Stimulated activated CD8-positive, alpha-beta memory T cell treated with anti-CD3 and anti-CD28 coated beads, Interleukin-4, amount 100 ng/mL, for 4 hours (primary cell): ENCODE measurements at places on chromosomes 6 and 20.

DNA sequence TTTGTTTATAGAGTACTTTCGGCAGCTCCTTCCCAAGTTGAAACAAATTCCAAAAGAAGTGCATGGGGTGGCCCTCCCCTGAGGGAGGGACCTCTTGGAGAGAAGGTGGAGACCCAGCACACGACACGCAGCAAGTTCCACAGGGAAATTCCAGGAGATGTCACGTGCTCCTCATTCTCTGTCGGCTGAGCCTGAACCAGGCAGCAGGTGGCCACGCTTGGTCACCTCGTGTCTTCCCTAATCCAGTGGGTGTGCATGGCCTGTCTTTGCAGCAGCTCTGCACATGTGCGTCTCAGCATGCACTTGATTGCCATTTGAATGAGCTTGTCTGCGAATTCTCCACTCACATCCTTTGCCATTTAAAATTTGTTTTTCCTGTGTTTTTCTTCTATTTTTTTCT, 357.4 kb downstream of the CDH4 start:
- no peak for DNase-seq

- no peak for DNase-seq
Measured at GRCh38 chr6:119325559-119326265, 23.8 kb downstream of the MAN1A1 start.

- no peak for DNase-seq
Measured at GRCh38 chr6:11208854-11209253, 23.6 kb downstream of the NEDD9 start.

GRCh38 chr6:57075092-57075491, 14.9 kb upstream of the ZNF451 start:
- no peak for DNase-seq

GRCh38 chr6:41539204-41539603, 7.0 kb upstream of the FOXP4 start:
- no peak for DNase-seq

- DNase-seq = peak; percentile 28
Measured at GRCh38 chr20:47677635-47678453, 107.4 kb downstream of the SULF2 start.

DNA sequence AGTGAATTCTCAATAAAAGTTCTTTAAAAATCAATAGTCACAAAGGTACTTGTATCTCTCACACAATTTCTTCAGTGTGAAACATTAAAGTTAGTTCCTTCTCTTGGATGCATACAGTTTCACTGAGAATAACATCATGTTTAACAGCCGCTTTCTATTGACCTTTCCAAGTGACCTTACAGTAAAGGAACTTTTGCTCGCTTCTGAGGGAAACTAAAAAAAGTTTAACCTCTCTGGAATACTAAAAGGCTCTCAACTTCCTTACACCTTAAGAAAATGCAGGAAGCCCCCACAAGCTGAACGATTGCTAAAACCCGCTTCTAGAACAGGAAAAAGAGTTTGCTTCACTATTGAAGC, 1.3 kb downstream of the RRAGD start:
- DNase-seq = no peak

DNA sequence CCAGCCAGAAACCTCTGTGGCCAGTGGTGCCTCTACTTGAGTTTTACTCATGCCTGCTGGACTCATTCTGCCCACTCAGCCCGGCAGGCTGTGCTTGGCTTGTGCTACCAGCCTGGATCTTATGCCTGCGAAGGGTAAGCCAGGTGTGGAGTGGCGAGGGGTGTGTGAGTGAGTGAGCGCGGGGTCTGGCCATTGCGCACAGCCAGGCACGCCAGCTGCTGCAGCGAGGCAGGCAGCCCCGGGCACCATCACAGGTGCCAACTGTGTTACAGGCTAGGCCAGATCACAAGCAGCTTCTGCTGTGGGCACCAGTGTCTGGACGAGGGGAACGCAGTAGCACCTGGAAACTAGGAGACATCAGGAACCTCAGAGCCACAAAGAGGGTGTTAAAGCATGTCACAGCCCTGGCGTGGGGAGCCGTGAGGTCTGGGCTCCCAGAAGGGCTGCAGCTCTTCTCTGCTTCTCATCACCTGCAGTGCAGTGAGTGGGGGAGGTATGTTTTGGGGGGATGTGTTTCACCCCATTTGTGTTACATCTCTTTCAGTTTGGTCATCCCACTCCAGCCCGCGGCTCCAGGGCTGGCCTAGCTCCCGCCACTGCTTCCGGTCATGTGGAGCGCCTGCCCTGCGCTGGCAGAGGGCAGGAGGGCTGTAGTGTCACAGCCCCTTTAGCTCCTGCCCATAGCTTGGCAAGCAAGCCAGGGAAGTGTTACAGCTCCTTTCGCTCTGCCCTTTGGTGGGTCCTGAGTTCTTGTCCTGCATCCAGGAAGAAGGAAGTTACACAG, 379.7 kb upstream of the IMPG1 start:
- DNase-seq = no peak

- DNase-seq = no peak
Measured at GRCh38 chr6:31663126-31663960, 1.5 kb downstream of the GPANK1 start.

GRCh38 chr6:41093729-41094128, 21.0 kb downstream of the NFYA start:
- DNase-seq = no peak

DNA sequence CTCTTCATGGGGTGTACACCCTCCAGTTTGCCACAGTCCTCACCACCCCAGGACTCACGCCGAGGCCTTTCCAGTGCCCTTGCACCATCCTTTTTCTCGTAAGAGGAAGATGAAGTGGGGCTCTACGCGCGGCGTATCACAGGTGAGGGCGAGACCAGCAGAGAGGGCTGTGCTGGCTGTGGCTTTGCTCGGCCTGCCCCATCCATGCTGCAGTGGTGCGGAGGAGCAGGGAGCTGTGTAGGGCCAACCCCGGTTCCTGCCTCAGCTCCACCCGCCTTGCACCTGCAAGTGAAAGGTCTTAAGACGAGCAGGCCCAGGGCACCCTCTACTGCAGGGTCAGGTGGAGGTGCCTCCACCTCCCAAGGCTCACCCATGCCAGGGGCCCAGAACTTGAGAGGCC, 24.1 kb downstream of the RBCK1 start:
- no peak for DNase-seq

DNA sequence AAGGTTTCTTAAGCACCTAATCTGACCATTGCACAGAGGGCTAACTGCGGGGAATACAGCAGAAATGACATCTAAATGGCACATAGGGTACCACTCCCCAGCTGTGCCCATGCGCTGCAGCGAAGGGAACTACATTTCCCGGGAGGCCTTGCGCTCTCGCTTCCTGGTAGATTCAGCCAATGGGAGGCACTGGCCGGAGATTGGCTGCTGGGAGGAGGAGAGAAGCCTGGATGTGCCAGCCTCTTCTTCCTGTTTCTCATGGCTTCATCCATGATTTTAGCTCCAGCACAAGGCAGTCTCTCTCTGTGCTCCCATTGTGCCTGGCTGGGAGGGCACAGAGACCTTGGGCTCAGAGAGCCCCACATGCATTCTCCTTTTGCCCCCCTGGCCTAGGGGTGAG, 101.7 kb upstream of the FOXA2 start:
- no peak for DNase-seq

- DNase-seq = no peak
Measured at GRCh38 chr6:2028457-2029038, 216.9 kb downstream of the GMDS start.

DNA sequence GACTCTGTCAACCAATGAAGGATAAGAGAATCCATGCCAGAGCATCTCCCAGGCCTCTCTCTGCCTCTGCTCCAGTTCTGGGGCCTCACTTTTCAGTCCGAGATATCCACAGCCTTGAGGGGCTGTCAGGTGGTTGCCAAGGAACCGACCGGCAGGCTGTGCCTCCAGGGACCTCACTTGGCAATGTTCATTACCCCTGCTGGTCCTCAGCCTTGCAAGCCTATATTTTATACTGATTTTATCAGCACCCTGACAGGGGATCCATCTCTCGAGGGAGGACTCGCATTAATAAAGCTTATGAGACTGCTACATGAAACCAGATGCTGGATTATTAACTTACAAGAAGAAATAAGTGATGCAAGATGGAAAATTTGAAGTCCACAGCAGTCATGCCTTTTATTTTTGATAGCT, 39.9 kb downstream of the TMC2 start:
- no peak for DNase-seq

- DNase-seq = peak; percentile 36
Measured at GRCh38 chr20:52191132-52191915, at the start of gene ZFP64. Gene ZFP64 (minus strand): TSS chr20:52191779. CDS start chr20:52191636, 143 bp downstream.

GRCh38 chr20:12965870-12966251, 42.9 kb upstream of the SPTLC3 start:
- DNase-seq = no peak

- DNase-seq = no peak
Measured at GRCh38 chr20:62887152-62887859, 25.7 kb upstream of the TCFL5 start.

- no peak for DNase-seq
Measured at GRCh38 chr6:128305228-128305627, 215.2 kb downstream of the PTPRK start.
